Activated T-helper 1 cell treated with anti-CD3 and anti-CD28 coated beads, Interleukin-12 subunit alpha, Interleukin-12 subunit beta, Interleukin-2, Interleukin-4 antibody, amounts not matched to agents 30 ng/mL and 10 ng/mL and 1 ng/mL, durations not matched to agents 14 hours and 24 hours and 36 hours (primary cell): ENCODE measurements at places on chromosomes 3 and 15. TPM values are rescaled to one million over a fixed set of nuclear protein-coding genes. Genes with fewer than 3 reads are reported as not detected.

Gene CCNB2
- total RNA-seq = 36.6 and 38.2 TPM in 2 replicates

DNA sequence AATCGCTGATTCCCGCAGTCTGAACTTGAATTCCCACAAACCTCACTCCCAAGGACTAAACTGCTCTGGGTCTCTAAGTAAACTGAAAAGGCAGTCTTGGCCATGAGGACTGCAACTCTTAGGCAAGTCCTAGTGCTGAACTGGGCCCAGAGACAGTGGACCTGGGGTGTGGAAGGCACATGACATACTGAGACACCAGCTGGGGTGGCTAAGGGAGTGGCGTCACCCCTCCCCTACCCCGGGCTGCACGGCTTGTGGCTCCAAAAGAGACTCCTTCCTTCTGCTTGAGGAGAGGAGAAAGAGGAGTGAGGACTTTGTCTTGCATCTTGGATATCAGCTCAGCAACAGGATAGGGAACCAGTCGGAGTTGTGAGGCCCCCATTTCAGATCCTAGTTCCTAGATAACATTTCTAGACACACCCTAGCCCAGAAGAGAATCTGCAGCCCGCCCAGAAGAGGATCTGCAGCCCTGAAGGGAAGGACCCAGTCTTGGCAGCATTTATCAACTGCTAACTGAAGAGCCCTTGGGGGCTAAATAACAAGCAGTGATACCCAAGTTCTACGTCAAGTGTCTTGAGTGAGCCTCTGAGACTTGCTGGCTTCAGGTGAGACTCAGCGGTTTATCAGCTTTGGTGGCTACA, 110.7 kb upstream of the C3orf80 start:
- no peak for DNase-seq

Gene CATSPER2
- 8.1 and 8.9 TPM in 2 replicates for total RNA-seq

Gene PPP1R14D
- total RNA-seq = not detected in 2 replicates

Gene P2RY14
- total RNA-seq = 7.7 and 9.4 TPM in 2 replicates

Gene CD47
- 98.3 and 105 TPM in 2 replicates for total RNA-seq

DNA sequence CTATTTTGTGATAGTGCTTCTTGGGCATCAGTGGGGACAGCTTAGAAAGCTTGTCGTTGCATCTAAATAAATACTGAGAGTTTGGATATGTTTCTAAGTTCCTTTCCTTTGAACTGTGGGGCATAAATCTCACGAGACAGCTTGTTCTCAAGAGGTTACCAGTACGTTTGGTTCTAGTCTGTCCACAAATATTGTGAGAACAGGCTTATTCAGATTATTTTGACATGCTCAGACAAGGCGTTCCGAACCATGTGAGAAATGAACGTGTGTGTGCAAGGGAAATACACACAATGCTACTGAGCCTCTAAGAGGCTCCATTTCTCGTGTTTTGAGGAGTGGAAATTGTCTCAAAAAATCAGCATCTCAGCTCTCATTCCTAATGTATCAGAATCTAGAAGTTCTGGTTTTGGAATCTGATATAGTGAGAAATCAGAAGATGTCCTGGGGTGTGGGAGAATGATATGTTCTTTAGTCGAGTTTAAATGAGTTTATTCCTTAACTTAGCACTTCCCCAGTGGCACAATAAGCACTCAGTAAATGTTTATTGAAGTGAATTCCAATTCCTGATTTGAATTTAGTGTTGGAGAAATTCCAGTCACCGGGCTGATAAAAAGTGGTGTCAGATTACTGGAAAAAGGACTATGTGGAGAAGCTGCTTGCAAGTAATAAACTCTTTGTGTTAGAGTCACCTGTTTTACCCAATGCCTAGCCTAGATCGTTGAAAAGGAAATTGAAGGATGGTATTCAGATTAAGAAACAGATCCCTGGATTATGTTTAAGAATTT, 481.5 kb downstream of the LPP start:
- DNase-seq = no peak

- DNase-seq = no peak
Measured at GRCh38 chr3:34277110-34277509, 478.7 kb downstream of the PDCD6IP start.

GRCh38 chr3:47083786-47084185, 80.1 kb downstream of the SETD2 start:
- DNase-seq = no peak

DNA sequence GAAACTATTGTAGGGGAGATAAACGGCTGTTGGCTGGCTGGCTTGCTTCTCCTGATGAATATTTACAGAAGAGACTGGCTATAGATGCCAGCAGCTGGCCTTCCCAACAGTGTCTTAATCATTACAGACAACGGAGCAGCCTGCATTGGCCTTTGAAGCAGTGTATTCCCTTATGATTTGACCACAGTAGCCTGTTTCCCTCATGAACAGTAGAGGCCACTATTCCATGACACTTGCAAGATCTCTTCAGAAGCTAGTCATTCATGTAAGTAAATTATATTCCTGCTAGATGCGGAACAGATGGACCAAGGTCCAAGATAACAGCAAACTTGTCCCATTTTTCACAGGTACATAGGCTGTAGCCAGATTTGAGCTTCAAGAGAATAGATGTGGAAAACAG, 47.3 kb downstream of the TMCO5A start:
- no peak for DNase-seq

DNA sequence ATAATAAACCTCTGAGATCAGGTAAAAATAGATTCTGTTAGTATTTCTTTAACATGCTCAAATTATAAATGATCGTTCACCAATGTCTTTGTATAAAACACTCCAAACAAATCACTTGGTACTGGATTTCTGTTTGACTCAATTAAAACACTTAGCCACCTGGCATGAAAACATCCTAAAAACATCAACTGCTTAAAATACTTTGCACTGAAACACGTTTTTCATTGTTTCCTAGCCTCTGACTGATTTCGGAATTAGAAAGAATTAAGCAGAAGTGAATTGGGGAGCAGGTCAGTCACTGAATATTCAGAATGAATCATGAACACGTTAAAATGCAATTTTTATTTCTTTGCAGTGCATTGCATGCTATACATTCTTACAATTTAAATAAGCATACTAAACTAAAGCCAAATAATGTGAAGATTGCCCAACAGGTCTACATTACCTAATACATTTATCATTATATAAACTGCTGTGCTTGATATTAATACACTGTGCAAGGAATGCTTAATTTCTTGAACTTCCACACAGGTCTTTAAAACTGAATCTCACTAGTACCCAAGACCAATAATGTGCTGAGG, 1.6 kb downstream of the THRB start:
- DNase-seq = no peak

DNA sequence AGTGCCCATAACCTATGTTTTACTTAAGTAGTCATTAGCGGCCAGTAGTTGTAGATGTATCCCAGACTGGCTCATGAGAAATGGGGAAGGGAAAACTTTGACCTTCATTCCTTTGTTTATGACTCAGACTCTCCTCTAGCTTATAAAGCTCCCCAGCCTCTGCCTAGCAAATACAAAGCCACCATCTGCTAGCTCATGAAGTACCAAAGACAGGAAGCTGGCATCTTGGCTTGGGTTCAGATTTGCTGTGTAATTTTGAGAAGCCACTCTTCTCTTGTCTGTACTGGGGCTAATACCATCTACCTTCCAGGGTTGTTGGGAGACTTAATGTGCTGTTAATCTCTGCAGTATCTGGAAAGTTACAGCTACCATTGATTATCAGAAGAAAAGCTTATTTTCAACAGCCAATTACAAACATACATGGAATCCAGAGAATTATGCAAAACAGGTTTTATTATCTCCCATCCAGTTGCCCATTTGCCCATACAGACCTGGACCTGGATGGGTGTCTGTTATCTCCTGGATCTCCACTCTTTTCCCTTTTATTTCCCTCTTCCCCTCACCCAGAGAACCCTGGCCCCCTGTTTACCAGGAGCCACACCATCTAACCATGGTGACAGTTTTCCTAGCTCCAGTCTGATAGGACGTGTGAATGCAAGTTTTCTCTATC, 153.8 kb downstream of the SEMA6D start:
- DNase-seq = no peak

DNA sequence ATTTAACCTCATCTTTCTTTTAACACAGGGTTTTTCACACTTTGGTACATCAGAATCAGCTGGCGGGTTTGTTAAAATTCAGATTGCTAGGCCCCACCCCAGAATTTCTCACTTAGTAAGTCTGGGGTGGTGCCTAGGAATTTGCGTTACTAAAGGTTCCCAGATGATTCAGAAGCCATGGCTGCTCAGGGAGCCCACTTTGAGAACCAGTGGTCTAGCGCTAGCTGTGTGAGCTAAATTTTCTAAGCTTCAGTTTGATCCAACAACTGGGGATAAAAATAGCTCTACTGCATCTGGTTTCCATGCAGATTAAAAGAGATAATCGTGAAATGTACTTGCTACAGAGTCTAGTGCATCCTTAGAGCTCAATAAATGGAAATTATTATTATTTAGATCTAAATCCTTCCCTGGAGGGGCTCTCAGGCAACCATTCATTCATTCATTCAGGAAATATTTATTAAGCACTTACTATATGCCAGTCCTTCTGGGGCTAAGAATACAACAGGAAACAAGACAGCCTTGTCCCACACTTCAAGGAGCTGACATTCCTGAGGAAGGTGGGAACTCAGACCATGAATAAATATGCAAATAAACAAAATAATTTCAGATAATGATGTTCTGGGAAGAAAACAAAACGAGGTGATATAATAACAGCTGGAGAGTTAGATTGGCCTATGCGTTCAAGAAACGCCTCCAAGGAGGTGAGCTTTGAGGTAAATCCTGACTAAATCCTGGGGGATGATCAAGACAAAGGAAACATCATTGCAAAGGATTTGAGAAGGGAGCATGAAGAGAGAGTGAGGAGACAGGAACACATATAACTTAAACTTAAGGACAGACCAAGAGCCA, 3.9 kb upstream of the CIDEC start:
- no peak for DNase-seq

- no peak for DNase-seq
Measured at GRCh38 chr3:150875548-150875947, 29.7 kb downstream of the MINDY4B start.

GRCh38 chr15:68431037-68431791, 749 bp downstream of the ITGA11 start:
- DNase-seq = no peak

GRCh38 chr3:48797626-48798025, 50.0 kb downstream of the PRKAR2A start:
- DNase-seq = no peak

DNA sequence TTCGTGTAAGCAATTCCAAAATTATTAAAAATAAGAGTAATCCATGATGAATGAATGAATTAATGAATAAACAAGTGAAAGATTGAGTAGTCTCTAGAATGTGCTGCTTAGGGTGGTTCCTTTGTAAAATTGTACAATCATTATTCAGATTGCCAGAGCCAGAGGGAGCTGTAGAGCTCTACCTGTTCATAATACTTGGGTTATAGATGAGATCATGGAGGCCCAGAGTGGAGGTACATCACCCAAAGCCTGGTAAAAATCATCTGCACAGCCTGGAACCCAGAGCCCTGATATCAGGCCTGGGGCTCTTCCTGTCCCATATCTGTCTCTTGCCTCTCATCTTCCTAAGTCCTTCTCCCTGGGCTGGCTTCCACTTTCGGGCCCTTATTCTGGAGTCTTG, 297.2 kb downstream of the RPLP1 start:
- DNase-seq = no peak

Gene ZNF660
- 0.21 TPM in 1 of 2 replicates, not detected in the other for total RNA-seq

GRCh38 chr15:73555080-73555479, 78.1 kb downstream of the NPTN start:
- no peak for DNase-seq

GRCh38 chr15:41967506-41968206, 4.7 kb downstream of the EHD4 start:
- DNase-seq = no peak

DNA sequence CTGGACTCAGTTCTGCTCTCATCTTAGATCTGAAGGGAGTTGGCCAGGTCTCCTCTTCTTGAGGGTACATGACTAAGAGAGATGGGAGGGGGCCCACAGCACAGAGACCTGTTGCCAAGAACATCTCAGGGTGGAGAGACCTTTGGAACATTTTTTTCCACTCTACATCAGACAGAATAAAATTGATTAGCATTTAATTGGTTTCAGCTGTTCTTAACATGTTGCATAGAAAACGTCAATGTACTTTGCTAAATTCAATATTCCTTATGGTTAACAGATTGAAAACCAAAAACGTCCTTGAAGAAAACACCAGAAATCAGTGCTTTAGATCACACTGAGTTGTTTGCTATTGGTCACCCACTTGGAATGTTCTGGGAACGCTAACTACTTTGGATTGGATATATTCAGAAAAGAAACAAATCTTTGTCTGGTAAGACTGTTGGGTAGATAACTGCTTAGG, 36.4 kb upstream of the FSTL1 start:
- DNase-seq = no peak

Gene GMPPB
- 49.1 and 49.2 TPM in 2 replicates for total RNA-seq

- no peak for DNase-seq
Measured at GRCh38 chr3:1583044-1583443, 490.2 kb downstream of the CNTN6 start.

Gene DNAJA4
- 68.4 and 70.8 TPM in 2 replicates for total RNA-seq

Gene PRKAR2A
- total RNA-seq = 34.7 and 38.8 TPM in 2 replicates

Gene TRAK1
- total RNA-seq = 32.6 and 33.8 TPM in 2 replicates

GRCh38 chr3:108462899-108463298, 47.5 kb downstream of the MYH15 start:
- no peak for DNase-seq

Gene GOLGA8R
- total RNA-seq = 1.9 and 2.8 TPM in 2 replicates

DNA sequence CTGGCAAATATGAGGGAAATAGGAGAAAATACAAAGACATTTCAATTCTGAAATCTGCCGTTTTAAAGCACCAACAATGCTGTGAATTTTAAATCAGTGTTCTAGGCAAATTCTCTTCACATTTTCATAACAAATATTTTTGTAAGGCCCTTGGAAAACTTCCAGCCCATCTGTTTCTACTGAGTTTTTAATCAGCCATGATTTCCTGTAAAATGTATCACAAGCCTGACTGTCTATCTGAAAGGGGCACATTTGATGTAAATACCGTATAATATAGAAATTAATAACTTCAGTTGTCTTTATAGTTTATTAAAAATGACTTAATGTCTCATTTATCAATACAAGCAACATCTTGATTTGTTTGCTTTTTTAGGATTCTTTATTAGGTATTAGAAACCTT, 454.7 kb downstream of the PYDC2 start:
- DNase-seq = no peak

Gene TRH
- total RNA-seq = not detected in 2 replicates

- no peak for DNase-seq
Measured at GRCh38 chr3:196694202-196694638, 17.8 kb downstream of the CEP19 start.

DNA sequence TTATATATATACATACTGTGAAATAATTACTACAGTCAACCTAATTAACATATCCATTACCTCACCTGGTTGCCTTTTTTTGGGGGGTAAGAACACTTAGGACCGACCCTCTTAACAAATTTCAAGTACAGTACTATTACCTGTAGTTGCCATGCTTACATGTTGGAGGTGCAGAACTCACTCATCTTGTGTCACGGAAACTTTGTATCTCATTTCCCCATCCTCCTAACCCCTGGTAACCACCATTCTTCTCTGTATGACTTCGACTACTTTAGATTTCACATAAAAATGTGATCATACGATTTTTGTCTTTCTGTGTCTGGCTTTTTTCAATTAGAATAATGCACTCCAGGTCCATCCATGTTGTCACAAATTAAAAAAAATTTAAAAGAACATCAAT, 55.5 kb upstream of the MELTF start:
- DNase-seq = no peak

GRCh38 chr3:177898185-177898584, 638.1 kb upstream of the KCNMB2 start:
- DNase-seq = no peak
